Activated naive CD8-positive, alpha-beta T cell treated with anti-CD3 and anti-CD28 coated beads, Interleukin-2, amount 10 ng/mL, durations not matched to agents 7 days and 5 days (primary cell): ENCODE measurements at places on chromosomes 1 and 21.
A peak's percentile ranks its signal among the peaks of the same experiment; 100 is the strongest.

DNA sequence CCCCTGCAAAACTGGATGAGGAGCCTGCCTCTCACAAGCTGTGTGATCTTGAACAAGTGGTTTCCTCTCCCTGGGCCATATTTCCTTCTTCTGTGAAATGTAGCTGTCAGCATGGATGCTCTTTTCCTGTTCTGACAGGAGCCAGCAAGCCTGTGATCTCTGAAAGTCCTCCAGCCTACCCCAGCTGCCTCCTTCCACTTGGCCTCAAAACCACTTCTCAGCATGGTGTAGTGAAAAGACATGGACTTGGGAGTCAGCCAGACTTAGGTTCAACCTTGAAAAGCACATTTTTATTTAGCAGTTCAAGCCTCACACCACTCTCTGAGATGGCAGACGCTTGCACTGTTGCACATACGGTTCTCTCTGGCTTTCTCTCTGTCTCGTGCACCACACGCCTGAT lies 292.9 kb upstream of the DUSP10 start:
- no peaks in the 10 kb centered on the region for H3K36me3 ChIP-seq
- H3K27me3 ChIP-seq = peaks cover 8% of the 10 kb centered on the region

GRCh38 chr21:44489962-44490361 lies 34.7 kb downstream of the LRRC3 start:
- H3K27me3 ChIP-seq = peaks cover 6% of the 10 kb centered on the region
- H3K4me3 ChIP-seq = no peak overlapping the region
- no peak overlapping the region for H3K27ac ChIP-seq
- H3K4me1 ChIP-seq = peaks cover 8% of the 10 kb centered on the region
- no peak for DNase-seq

DNA sequence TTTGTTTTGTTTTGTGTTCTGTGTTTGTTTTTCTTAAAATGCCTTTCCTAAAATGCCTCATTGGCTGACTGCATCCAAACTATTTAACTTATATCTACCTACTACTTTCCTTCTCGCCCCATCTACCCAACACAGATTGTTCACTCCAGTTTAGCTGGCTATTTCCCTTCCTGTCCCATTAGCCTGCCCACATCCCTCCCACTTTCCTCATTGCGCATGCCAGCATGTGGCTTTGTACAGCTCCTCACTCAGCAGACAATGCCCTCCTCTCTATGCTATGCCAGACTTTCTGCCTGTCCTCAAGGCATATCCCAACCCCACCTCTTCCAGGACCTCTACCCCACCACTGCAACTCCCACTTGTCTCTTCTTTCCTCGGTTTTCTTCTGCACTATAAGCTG lies 94.7 kb upstream of the C1orf21 start:
- H3K4me1 ChIP-seq = no peaks in the 10 kb centered on the region
- peaks cover 4% of the 10 kb centered on the region for H3K27me3 ChIP-seq
- no peak overlapping the region for H3K27ac ChIP-seq
- no peaks in the 10 kb centered on the region for H3K36me3 ChIP-seq

- H3K27ac ChIP-seq = no peak overlapping the region
- H3K27me3 ChIP-seq = peaks cover 37% of the 10 kb centered on the region
- no peaks in the 10 kb centered on the region for H3K36me3 ChIP-seq
- H3K4me3 ChIP-seq = no peak overlapping the region
Measured at GRCh38 chr1:9071554-9072235, 2.3 kb upstream of the SLC2A5 start.

GRCh38 chr1:201456499-201457309 lies 12.3 kb downstream of the PHLDA3 start:
- H3K27me3 ChIP-seq = peaks cover 30% of the 10 kb centered on the region
- H3K4me1 ChIP-seq = peaks cover 13% of the 10 kb centered on the region
- H3K27ac ChIP-seq = no peak overlapping the region
- H3K36me3 ChIP-seq = no peaks in the 10 kb centered on the region
- no peak for DNase-seq
- no peak overlapping the region for H3K4me3 ChIP-seq

DNA sequence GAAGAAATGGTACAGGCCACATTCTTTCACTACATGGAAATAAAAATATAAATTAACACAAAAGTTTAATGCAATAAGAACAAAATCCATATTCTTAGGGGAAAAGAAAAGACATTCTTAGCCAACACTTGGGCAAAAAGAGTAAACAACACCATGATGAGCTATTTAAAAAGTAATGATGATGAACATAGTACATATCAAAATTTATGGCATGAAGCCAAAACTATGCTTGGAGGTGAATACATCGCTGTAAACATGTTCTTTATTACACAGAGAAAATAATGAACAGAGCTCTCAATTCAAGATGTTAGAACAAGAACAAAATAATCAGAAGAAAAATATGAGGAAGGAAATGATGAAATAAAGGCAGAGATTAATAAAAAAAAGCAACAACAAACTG lies 158.2 kb downstream of the ZSCAN20 start:
- no peaks in the 10 kb centered on the region for H3K36me3 ChIP-seq
- H3K4me3 ChIP-seq = no peak overlapping the region
- H3K27me3 ChIP-seq = peaks cover 37% of the 10 kb centered on the region
- DNase-seq = no peak
- H3K27ac ChIP-seq = no peak overlapping the region

GRCh38 chr1:111603979-111604378 lies 15.6 kb upstream of the RAP1A start:
- H3K27me3 ChIP-seq = no peaks in the 10 kb centered on the region
- peak overlapping the region; percentile 90 for H3K27ac ChIP-seq
- peaks cover 53% of the 10 kb centered on the region for H3K4me1 ChIP-seq
- peak; percentile 73 for DNase-seq
- peak overlapping the region; percentile 65 for H3K4me3 ChIP-seq
- H3K36me3 ChIP-seq = peaks cover 2% of the 10 kb centered on the region

GRCh38 chr21:44699502-44700001 lies 2.6 kb downstream of the KRTAP10-12 start:
- no peak for DNase-seq
- H3K4me3 ChIP-seq = no peak overlapping the region
- H3K4me1 ChIP-seq = no peaks in the 10 kb centered on the region
- H3K27ac ChIP-seq = no peak overlapping the region

- peaks cover 2% of the 10 kb centered on the region for H3K4me1 ChIP-seq
- no peaks in the 10 kb centered on the region for H3K36me3 ChIP-seq
- H3K27me3 ChIP-seq = peaks cover 57% of the 10 kb centered on the region
- H3K4me3 ChIP-seq = peak within 1 kb of the TSS; percentile 71
Measured at GRCh38 chr1:85465099-85465785, at the start of gene DDAH1. Gene DDAH1 (minus strand): TSS chr1:85465159. CDS start chr1:85465045, 114 bp downstream.

GRCh38 chr1:181660621-181661020 lies 177.3 kb downstream of the CACNA1E start:
- no peak for DNase-seq
- no peak overlapping the region for H3K27ac ChIP-seq
- no peak overlapping the region for H3K4me3 ChIP-seq
- no peaks in the 10 kb centered on the region for H3K4me1 ChIP-seq
- peaks cover 12% of the 10 kb centered on the region for H3K27me3 ChIP-seq

- H3K27ac ChIP-seq = no peak overlapping the region
- no peaks in the 10 kb centered on the region for H3K36me3 ChIP-seq
- DNase-seq = no peak
- H3K4me1 ChIP-seq = peaks cover 20% of the 10 kb centered on the region
- peaks cover 41% of the 10 kb centered on the region for H3K27me3 ChIP-seq
- no peak overlapping the region for H3K4me3 ChIP-seq
Measured at GRCh38 chr21:41482301-41482700, 25.7 kb downstream of the TMPRSS2 start.

DNA sequence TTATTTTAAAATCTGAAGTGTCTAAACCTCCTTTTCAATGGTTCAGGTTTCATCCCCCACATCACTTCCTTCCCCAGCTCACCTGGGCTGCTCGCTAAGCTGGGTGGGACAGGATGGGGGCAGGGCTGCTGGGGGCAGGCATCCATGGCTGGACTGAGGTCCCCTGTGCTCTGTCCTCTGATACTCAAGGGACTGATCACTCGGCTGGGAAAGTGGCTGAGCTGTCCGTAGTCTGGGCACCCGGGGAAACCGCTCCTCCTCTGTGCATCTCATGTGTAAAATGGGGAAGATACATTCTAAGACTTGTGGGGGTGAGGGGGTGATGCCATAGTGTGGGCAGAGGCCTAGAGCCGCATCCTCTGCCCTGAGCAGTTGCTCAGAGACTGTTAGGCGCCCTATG lies 411.2 kb downstream of the MATN1 start:
- peaks cover 11% of the 10 kb centered on the region for H3K27me3 ChIP-seq
- no peaks in the 10 kb centered on the region for H3K4me1 ChIP-seq
- H3K36me3 ChIP-seq = no peaks in the 10 kb centered on the region
- H3K27ac ChIP-seq = no peak overlapping the region
- no peak for DNase-seq

DNA sequence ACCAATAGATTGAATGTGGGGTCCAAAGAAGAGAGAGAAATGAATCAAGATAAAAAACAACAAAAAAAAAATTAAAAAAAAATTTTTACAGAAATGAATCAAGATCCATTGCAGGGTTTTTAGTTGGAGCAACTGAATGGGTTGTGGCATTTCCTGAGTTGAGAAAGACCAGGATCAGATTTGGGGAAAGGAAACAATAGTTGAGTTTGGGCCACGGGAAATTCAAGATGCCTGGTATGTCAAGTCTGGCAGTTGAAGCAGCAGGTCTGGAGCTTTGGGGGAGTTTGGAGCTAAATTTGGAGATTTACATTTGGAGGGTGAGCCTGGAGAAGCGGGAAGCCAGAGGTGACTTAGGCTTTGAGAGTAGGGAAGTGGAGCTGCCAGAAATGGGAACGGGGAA lies 22.6 kb downstream of the ATP8B2 start:
- peaks cover 8% of the 10 kb centered on the region for H3K27me3 ChIP-seq
- no peak overlapping the region for H3K27ac ChIP-seq
- H3K4me3 ChIP-seq = no peak overlapping the region
- H3K4me1 ChIP-seq = peaks cover 32% of the 10 kb centered on the region
- H3K36me3 ChIP-seq = peaks cover 35% of the 10 kb centered on the region
- DNase-seq = no peak

GRCh38 chr1:228378873-228379460 lies 27.7 kb downstream of the TRIM11 start:
- no peaks in the 10 kb centered on the region for H3K36me3 ChIP-seq
- peaks cover 40% of the 10 kb centered on the region for H3K27me3 ChIP-seq
- DNase-seq = no peak
- peaks cover 4% of the 10 kb centered on the region for H3K4me1 ChIP-seq
- H3K4me3 ChIP-seq = peak overlapping the region; percentile 87

GRCh38 chr1:218585511-218586184 lies 240.5 kb downstream of the TGFB2 start:
- DNase-seq = no peak
- no peak overlapping the region for H3K4me3 ChIP-seq
- H3K27ac ChIP-seq = no peak overlapping the region
- no peaks in the 10 kb centered on the region for H3K36me3 ChIP-seq

DNA sequence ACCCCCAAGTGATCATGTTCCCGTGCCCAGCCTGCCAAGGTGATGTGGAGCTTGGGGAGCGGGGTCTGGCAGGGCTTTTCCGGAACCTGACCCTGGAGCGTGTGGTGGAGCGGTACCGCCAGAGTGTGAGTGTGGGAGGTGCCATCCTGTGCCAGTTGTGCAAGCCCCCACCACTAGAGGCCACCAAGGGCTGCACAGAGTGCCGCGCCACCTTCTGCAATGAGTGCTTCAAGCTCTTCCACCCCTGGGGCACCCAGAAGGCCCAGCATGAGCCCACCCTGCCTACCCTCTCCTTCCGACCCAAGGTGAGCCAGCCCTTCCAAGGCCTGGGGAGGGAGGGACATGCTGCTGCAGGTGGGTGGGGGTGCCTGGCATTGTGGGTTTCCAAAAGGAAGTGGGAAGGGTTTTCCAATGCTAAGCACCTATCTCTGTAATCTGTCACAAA lies 2.3 kb downstream of the TRIM46 start:
- H3K27me3 ChIP-seq = no peaks in the 10 kb centered on the region
- peaks cover 29% of the 10 kb centered on the region for H3K4me1 ChIP-seq
- H3K36me3 ChIP-seq = peaks cover 11% of the 10 kb centered on the region
- peak; percentile 43 for DNase-seq

- H3K4me1 ChIP-seq = no peaks in the 10 kb centered on the region
- no peak overlapping the region for H3K27ac ChIP-seq
- DNase-seq = no peak
- H3K4me3 ChIP-seq = no peak overlapping the region
- H3K27me3 ChIP-seq = no peaks in the 10 kb centered on the region
- H3K36me3 ChIP-seq = no peaks in the 10 kb centered on the region
Measured at GRCh38 chr1:81833722-81834121, 33.0 kb downstream of the ADGRL2 start.

DNA sequence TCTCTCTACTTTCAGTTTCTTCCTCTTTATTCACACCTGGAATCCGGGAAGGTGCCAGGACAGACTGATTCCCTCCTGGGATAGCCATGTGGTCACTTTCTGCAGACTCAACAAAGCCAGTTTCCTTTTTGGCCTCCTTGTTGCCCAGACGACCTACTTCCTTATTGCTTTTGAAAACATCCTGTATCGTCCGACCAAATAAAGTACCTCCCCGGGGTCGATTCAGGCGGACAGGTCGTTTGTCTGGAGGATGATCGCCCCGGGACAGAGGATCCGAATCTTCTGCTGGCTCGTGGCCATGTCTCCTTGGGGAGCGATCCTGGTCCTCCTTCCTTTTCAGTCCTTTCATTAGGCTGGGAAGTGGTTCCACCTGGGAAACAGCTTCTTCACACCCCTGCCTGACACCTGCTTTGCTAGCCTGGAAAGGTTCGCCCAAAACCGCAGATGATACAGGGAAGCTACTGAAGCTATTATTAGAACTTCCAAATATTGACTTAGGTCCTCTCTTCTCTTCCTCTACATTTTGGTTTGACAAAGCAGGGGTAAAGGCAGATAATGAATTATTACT lies 1.2 kb downstream of the MCM3AP start:
- peaks cover 34% of the 10 kb centered on the region for H3K4me1 ChIP-seq
- H3K27me3 ChIP-seq = no peaks in the 10 kb centered on the region

GRCh38 chr1:90716552-90717355 lies at the start of gene BARHL2:
Gene BARHL2 (minus strand): TSS chr1:90717302. CDS start chr1:90717195, 107 bp downstream.
- H3K4me1 ChIP-seq = peaks cover 20% of the 10 kb centered on the region
- DNase-seq = no peak
- H3K4me3 ChIP-seq = peak within 1 kb of the TSS; percentile 64
- peak within 1 kb of the TSS; percentile 83 for H3K27ac ChIP-seq
- H3K36me3 ChIP-seq = peaks cover 9% of the 10 kb centered on the region

DNA sequence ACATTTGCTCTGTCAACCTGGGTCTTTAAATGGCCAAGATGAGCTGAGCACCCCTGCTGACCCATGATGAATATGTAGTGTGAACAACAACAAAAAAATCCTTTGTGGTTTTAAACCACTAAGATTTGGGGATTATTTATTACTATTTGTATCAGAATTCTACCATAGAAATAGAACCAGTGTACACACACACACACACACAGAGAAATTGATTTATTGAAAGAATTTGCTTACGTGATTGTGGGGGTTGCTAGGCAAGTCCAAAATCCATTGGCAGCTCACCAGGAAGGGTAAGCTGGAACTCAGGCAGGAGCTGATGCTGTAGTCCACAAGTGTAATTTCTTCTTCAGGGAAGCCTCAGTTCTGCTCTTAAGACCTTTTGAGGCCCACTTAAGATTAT lies 82.5 kb upstream of the MAP1LC3C start:
- H3K27ac ChIP-seq = no peak overlapping the region
- H3K4me3 ChIP-seq = no peak overlapping the region
- H3K27me3 ChIP-seq = no peaks in the 10 kb centered on the region

GRCh38 chr1:85200463-85201339 lies at the start of gene SYDE2:
Gene SYDE2 (minus strand): TSS chr1:85201016. CDS start chr1:85200996, 20 bp downstream.
- peaks cover 5% of the 10 kb centered on the region for H3K36me3 ChIP-seq
- peak within 1 kb of the TSS; percentile 99 for H3K27ac ChIP-seq
- peaks cover 23% of the 10 kb centered on the region for H3K4me1 ChIP-seq
- H3K4me3 ChIP-seq = peak within 1 kb of the TSS; percentile 98
- peaks cover 10% of the 10 kb centered on the region for H3K27me3 ChIP-seq
